Nucleus accumbens (tissue), 56 donors: ENCODE measurements at places on chromosomes 16 and 17.

GRCh38 chr17:66711881-66712321, 123.0 kb upstream of the CACNG5 start:
- DNase-seq: no peak

DNA sequence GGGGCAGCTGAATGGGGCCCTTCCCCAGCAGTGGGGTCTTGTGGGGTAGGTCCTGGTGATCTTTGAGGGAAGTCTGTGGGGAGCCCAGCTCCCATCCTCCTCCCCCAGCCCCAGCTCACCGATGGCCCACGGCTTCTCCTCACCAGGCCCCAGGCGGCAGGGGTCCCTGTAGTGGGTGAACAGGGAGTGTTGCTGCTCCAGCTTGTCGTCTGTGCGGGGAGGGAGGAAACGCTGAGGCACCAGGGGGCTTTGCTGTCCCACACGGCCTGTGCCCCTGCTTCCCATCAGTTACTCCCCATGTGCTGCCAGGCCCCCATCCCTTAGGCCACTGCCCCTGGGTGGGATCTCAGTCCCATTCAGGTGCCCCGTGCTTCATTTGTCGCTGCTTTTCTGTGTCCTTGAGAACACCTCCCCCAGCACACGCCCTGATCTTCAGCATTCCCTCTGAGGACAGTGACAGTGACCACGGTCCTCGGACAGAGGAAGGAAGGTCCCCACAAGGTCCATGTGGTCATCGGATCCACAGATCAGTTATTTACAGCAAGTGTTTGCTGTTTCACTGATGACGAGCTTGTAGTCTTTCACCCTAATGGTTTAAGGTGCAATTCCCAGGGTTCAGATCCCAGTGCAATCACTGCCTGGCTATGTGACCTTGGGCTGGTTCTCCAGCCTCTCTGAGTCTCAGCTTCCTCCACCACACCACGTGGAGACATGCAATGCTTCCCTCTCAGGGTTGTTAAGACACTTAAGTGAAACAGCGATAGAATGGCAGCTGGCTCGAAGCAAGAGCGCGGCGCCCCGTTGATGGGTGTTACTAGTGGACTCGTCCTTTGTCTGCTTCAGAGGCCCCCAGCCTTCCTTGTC, 53.1 kb downstream of the PRMT7 start:
- no peak for DNase-seq

DNA sequence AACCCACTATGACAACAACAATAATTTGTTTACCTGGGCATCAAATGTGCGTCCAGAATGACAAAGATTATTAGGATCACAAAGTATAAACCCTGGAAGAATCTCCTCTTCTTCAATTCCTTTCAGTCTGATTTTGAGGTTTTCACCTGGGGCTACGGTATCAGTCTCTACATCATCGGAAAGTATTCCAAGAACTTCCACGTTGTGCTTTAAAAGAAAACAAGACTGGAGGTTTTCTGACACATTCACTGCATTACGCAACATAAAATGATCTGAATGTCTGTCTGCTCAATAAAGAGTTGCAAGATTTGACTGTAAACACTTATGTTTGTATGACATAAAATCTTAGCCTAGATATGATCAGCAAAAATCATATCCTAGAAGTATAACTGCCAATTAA, 26.0 kb upstream of the RSL1D1 start:
- DNase-seq: no peak

GRCh38 chr17:78991906-78992532, 12.3 kb upstream of the LGALS3BP start:
- no peak for DNase-seq

GRCh38 chr17:78356101-78356713, 3.7 kb downstream of the SOCS3 start:
- peak; percentile 13 for DNase-seq

DNA sequence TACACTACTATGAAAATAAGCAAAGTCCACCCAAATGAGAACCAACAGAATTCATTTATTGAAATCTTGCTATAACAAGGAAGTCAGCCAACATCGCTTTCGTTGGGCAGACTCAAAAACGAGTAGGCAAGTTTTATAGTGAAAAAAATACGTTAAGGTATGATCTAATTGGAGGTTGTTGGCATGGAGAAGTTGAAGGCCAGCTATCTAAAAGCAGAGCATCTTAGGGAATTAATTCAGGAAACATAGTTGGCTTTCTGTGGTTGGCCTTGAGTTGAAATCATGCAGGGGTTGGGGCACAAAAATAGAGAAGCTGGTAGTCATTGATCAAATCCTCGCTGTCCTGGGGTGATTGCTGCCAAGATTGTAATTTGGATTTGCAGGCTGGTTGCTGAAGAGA, 118.3 kb downstream of the PPM1E start:
- no peak for DNase-seq

DNA sequence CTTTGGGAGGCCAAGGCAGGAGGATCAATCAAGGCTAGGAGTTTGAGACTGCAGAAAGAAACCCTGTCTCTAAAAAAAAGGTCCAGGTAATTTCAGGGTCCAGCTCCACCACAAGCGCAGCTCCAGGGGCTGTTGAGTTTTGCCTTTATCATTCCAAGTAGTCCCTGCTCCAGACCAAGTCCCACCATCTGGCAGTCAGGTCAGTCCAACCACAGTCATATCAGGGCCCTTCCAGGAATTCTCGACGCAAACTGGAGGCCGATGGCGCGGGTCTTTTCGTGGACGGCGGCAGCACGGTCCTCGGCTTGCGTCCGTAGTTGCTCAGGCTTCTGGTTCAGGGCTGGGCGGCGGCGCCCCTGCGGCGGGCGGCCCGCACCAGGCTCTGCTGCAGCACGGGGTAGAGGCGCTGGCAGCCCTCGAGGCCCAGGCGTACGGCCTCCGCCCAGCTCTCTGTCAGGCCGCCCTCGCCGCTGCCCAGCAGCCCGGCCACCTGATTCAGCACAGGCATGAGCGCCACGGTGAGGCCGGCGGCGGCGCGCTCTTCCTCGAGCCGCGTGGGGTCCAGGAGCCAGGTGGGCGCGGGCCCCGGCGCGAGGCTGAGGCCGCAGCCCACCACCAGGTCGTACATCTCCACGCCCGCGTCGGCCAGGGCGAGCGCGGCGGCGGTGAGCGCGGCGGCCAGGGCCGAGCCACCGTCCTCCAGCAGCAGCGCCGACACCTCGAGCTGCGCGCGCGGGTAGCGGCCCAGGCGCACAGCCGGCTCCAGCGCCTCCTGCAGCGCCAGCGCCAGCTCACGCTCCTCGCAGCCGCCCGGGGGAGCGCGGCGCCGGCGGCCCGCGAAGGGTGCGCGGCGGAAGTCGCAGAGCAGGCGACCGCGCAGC, 752 bp downstream of the EXOSC6 start:
- DNase-seq: no peak

GRCh38 chr17:65697661-65698060, 136.2 kb upstream of the AXIN2 start:
- no peak for DNase-seq

- no peak for DNase-seq
These were observed 149.3 kb downstream of the IRF8 start for GRCh38 chr16:86048221-86048620.

GRCh38 chr16:89586218-89586617, 10.7 kb downstream of the CPNE7 start:
- DNase-seq: no peak

DNA sequence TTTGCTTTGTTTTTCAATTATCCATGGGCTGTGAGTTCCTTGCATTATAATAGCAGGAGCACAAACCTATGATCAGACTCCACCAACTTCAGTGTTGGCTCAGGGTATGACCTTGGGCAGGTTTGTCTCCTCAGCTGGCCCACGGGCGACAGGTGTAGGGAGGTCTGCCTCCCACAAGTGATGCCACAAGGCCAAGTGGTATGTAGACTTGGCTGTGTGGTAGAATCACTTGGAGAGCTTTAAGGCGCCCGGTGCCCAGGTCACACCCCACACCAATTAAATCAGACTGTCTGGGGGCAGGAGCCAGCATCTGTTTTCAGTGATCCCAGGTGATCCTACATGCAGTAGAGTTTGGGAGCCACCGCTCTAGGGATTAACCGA, 153.4 kb downstream of the CLEC16A start:
- DNase-seq: no peak

DNA sequence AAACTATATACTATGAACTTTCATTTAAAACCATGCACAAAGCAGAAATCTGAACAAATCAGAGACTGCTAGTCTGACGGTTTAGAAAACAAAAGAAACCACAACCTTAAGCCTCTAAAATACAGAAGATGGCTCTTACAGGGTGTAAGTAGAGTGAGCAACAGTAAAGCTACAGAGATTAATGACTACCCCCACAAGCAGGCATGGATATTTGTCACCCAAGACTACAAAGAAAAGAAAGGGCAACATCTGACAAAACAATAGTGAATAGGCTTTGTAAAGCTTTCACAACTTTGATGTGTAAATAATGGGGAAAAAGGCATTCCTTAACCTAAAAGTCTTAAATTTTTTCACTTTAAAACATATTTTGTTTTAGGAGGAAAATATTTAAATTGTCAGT, 75.0 kb downstream of the SPAG9 start:
- no peak for DNase-seq

DNA sequence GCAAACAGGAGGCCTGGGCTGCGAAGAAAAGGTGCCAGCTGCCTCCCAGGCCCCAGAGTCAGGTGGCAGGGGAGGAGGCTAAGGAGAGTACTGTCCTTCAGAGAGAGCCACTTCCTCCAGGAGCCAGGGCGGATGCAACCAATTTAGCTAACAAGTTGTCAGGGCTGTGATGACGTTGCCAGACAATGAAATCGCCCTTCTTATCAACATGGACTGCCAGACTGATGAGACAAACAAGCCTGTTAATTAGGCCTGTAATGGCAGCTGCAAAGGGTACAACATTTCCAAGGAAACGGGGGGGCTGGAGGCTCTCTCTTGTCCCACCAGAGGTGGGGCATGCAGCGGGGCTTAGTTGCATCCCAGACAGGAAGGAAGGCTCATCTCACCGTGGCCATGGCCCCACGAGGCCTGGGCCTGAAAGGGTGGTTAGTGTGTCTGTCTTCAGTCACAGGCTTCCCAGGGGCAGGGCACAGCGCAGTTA, 111.8 kb downstream of the SDK2 start:
- no peak for DNase-seq

GRCh38 chr16:13919330-13919682, 648 bp upstream of the ERCC4 start:
- DNase-seq: no peak

DNA sequence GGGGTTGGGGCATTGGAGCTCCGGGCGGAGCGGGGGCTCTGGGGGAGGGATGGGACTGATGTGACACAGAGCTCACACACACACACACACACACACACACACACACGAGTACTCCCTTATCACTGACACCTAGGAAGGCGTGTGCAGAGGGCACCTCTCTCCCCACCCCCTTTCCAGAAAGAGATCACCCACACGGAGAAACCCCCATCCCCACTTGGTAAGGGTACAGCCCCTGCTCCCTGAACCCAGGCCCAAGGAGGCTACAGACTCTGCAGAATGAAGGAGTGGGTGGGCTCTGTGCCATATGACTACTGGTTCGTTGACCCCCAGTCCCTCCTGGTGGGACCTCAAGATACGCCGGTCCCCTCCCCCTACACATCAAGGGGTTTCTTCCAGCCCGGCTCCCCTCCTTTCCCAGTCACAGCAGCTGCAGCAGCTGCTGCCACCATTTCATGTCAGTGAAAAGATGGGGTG, 8.7 kb upstream of the ARHGAP23 start:
- no peak for DNase-seq

DNA sequence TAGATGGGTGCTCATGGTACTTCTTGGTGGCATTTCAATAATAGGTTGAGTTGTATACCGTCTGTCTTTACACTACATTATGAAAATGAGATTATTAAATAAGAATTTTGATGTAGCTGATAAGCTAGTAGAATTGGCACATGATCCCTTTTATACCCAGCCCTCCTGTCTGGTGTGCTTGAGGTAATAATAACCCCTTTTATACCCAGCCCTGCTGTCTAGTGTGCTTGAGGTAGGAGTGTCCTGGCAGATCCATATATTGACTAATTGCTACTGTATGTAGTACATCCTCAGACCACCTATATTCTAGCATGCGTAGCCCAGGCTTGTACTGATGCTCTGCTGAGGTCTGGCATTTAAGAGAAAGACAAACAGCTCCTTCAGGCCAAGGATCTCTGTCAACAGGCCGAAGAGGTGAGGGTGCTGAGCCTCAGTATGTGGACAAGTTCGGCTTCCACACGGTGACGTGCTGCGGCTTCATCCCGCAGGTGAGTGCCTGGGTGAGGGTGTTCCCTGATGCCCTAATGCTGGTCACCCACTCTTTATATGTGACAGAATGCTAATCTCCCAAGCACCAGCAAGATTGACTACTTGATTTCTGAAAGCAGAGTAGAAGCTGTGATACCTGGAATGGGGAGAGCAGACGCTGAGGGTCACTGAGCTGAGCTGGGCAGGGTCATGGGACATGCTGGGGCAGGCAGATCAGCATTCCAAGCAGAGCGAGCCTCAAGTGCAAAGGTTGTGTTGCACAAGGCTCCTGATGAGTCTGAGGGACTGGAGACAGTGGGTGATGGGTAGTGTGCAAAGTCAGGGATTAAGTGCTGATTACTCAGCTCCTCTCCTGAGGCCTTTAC, 5.7 kb downstream of the FN3K start:
- no peak for DNase-seq

DNA sequence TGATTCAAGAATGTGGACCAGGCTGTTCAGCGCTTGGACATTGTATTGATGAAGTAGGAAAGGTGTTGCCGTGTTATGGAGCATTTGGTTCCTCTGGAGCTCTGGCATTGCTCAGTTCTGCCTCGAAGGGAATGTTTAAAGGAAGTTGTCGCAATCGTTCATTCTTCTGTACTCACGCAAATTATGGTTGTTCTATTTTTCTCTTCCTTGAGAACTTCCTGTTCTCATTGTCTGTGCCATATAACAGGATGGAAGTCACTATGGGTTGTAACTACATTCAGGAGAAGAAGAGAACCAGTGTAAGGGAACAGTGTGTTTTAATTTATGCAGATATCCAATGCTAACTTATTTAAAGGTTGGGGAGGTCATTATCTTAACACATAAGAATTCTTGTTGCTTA, 13.0 kb downstream of the PCTP start:
- no peak for DNase-seq

DNA sequence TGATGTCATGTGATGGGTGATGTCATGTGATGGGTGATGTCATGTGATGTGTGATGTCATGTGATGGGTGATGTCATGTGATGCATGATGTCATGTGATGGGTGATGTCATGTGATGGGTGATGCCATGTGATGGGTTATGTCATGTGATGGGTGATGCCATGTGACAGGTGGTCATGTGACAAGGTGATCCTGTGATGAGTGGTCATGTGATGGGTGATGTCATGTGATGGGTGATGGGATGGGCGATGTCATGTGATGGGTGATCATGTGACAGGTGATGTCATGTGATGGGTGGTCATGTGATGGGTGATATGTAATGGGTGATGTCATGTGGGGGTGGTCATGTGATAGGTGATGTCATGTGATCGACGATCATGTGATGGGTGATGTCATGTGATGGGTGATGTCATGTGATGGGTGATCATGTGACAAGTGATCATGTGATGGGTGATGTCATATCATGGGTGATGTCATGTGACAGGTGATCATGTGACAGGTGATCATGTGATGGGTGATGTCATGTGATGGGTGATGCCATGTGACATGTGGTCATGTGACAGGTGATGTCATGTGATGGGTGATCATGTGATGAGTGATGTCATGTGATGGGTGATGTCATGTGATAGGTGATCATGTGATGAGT, 17.2 kb downstream of the CD300LB start:
- DNase-seq: no peak
